HCT116 (cell line): ENCODE measurements at places on chromosomes 5 and 9. TPM values are rescaled to one million over a fixed set of nuclear protein-coding genes. Genes with fewer than 3 reads are reported as not detected.

RNF180 gene
- not detected for total RNA-seq

TMC1 gene
- 0.57 TPM for total RNA-seq

ZMAT2 gene
- total RNA-seq: 55.3 TPM

HSD17B4 gene
- total RNA-seq: 142 TPM

EDIL3 gene
- 0.32 TPM for total RNA-seq

PIP5K1B gene
- total RNA-seq: 0.20 TPM

DAB2 gene
- total RNA-seq: 5.5 TPM

DNA sequence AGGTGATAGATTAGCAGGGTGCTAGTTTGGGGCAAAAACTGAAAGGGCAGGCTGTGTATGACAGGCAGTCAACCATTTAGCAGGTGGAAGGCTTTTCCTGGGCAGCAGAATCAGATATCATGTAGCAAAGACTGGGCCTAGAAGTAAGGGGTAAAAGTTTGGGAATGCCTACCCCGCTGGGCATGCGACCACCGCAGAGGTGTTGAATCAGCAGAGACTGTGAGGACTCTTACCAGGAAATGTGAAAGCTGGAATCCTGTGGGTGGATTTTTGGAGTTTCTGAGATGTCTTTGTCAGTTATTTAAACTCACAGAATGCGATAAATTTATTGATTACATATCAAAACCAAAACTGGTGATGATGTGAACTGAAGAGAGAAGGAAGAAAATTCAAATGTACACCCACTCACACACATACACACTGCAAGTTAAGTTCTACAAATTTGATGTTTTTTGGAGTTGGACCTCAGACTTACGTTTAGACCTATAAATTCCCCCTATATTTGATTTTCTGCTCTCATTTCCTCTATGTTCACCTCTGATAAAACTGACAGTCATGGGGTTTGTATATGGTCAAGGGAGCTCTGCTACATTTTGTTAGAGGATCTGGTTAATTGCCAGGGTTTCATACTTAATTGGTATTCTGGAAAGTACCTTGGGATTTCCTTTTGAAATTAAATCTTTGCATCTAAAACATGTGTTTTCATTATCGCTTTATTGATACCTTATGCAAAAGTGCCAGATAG lies 333.6 kb downstream of the CSNK1G3 start:
- no peak for DNase-seq

- DNase-seq: peak; percentile 6
Observed at GRCh38 chr5:56422076-56422762, 189.1 kb upstream of the ANKRD55 start.

- no peak for DNase-seq
Observed at GRCh38 chr5:100904259-100904861, 1.3 kb upstream of the ST8SIA4 start.

DNA sequence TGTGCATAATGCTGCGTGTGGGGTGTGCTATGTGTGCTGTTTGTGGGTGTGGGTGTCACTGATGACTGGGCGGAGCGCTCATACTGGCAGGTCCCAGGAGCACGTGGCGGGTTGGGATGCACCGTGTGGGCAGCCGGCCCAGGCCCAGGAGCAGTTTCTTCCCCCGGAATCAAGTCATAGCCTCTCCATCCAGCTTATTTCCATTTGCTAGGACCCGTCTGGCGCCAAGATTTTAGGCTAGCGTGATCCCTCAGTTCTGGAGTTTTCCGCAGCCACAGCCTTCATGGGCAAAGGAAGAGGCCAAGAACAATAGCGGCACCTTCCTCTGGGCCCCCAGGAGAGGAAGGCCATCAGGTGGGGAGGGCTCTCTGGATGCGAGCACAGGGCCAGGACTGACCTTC lies 43.3 kb upstream of the NEURL1B start:
- DNase-seq: no peak

DNA sequence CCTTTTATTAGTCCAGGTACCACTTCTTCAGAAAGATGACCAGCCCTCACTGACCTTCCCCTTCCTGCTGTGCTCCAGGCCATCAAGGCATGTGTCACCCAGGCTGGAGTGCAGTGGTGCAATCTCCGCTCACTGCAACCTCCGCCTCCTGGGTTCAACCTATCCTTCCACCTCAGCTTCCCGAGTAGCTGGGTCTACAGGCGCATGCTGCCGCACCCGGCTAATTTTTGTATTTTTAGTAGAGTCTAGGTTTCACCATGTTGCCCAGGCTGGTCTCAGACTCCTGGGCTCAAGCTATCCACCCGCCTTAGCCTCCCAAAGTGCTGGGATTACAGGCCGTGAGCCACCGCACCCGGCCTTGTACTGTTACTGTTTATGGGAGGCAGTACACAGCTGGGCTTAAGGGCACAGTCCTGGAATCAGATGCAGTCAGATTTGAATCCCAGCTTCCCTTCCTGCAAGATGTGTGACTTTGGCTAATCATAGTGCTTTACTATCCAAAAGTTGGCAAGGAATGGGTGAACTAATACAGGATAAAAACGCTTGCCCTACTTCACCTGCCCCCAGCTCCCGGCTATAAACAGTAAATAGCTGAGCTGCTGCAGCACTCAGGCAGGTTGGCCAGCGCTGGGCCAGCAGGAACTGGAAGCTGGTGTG lies 483 bp upstream of the EIF4EBP3 start:
- no peak for DNase-seq

DNA sequence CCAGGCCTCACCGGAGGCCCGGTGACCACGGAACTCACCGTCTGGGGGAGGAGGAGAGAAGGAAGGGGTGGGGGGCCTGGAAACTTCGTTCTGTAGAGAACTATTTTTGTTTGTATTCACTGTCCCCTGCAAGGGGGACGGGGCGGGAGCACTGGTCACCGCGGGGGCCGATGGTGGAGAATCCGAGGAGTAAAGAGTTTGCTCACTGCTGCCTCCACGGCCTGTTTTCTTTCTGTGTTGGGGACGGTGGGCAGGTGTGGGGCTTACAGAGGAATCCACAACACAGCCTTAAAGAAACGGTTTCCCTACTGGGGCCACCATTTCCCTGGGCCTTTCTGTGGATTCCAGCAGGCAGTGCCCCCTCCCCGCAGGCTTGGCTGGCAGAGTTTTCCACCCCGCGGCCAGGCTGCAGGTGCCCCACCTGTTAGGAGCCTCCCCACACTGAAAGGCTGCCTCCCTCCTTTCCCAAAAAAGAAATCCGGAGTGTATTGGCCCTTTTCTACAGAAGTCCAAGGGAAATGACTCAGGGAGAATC lies 80.8 kb downstream of the NTNG2 start:
- no peak for DNase-seq

GRCh38 chr5:86780018-86780417 lies 162.3 kb downstream of the COX7C start:
- DNase-seq: no peak

GRCh38 chr5:132427281-132428146 lies 58.0 kb downstream of the SLC22A5 start:
- DNase-seq: no peak

DNA sequence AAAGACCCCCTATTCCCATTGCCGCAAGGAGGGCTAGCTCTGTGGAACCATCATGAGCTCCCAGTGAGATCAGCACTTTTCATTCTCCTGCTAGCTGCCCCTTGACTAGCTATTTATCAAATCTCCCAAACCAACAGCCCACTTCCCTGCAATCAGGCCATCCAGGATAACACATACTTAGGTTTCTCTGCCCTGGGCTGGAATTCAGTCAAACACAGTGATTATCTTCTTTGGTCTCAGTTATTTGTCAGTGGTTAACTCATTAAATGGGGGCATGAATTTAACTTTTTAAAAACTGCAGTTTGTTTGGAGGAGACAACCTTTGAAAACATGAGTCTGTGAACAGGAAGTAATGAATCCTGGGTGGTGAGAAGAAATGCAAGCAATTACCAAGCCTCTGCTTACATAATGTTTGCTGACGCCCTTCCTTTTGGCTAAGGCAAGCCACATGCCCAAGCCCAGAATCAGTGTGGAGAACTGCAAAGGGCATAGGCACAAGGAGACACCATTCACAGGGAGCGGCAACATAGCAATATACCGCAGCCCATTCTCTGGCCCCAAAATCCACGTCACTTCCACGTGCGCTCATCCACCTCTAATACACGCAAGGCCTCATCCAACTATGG lies 275.0 kb downstream of the DRD1 start:
- DNase-seq: no peak

- no peak for DNase-seq
Observed at GRCh38 chr5:179276838-179277395, 68.3 kb downstream of the ADAMTS2 start.

GRCh38 chr9:4259489-4259888 lies 40.4 kb downstream of the GLIS3 start:
- DNase-seq: no peak

DNA sequence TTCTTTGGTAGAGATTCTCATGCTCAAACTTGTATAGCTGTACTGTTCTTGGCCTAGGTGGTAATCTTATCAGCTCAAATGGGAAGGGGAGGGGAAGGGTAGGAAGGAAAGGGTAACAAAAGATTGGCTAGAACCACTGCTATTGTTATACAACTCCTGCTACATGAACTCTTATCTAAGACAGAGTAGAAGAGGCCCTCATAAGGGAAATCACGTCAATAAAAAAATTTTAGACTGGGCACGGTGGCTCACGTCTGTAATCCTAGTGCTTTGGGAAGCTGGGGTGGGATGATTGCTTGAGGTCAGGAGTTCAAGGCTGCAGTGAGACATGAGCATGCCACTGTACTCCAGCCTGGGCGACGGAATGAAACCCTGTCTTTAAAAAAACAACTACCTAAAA lies 15.9 kb downstream of the STOM start:
- no peak for DNase-seq

DNA sequence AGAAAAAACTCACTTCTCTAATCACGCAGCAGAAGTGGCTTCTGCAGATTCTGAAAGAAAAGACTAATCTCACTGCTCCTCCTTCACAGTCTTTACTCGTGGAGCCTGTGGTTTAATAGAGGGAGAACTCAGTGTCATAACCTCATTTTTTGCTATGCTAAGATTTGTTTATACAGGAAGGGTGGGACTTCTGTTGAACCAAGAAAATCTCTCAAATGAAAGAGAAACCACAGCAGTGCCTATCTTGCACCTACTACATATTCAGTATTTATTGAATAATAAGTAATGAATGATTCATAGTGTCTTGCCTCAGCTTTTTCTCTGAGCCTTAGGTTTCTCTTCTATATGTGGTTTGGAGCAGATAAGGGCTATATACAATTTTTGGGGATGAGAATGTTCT lies 136.1 kb upstream of the DMAC1 start:
- no peak for DNase-seq

- no peak for DNase-seq
Observed at GRCh38 chr5:43156388-43156787, 35.6 kb upstream of the NIM1K start.

DNA sequence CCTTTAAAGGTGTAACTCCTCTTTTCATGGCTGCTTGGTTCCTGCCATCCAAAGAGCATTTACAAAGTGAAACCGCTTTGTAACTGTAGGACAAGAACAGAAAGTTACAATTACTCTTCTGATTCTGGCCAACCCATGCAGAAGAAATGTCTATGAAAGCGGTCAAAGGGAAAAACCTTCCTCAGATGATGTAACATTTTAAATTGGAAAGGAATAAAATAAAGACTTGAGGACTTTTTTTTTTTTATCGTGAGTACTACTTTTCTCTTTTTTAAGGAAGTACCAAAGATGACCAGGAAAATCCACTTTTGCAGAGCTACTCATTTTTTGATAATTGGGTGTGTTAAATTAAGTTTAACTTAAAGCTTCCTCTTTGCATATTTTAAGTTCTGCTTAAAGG lies 13.0 kb upstream of the C9orf72 start:
- DNase-seq: no peak

DNA sequence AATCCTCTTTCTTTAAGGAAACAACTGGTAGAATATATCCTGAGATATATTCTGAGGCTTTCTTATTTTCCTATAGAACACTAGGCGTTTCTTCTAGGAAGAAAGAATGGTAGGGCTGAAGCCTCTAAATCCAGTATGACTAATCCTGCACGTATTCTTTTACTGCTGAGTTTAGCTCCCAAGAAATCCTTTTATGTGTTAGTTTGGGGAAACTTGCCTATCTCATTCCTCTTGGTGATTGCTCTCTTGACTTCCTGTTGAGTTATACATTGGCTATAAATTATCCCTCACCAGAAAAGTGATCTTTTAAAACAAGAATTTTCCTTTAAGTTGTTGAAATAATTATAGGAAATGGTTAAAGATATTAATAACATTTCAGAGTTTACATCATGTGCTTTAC lies 422.9 kb downstream of the TMEM161B start:
- DNase-seq: no peak

- no peak for DNase-seq
Observed at GRCh38 chr5:177435847-177436536, 9.5 kb downstream of the GRK6 start.

DNA sequence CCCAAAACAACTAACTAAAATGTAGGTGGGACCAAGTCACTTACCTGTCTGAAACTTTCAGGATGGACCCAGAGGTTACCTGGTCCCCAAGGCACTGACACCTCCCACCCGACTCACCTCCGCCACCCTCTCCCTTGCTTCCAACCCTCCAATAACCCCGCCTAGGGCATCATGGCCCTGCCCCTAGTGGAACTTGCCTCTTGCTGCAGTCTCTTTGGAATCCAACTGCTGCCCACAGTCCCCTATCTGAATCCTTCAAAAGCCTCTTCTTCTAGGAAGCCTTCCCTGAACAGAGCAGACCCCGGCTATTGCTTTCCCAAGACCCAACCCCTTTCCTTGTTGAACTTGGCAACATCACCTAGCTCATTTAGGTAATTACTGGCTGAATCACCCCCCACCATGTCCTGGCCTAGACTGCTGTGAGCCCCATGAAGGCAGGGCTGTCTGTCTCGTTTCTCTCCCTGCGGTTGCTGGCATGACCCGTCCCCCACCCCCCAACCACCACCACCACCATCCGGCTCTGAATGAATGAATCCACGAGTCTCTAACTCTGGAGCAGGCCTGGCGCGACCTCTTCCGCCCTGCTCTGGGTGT lies 9.4 kb downstream of the CRB2 start:
- no peak for DNase-seq

- DNase-seq: no peak
Observed at GRCh38 chr9:98457726-98458370, 202.4 kb upstream of the TBC1D2 start.

GRCh38 chr5:65142016-65142415 lies 339.7 kb downstream of the ADAMTS6 start:
- DNase-seq: no peak

- peak; percentile 36 for DNase-seq
Observed at GRCh38 chr5:81626524-81626923, 124.4 kb downstream of the SSBP2 start.

DNA sequence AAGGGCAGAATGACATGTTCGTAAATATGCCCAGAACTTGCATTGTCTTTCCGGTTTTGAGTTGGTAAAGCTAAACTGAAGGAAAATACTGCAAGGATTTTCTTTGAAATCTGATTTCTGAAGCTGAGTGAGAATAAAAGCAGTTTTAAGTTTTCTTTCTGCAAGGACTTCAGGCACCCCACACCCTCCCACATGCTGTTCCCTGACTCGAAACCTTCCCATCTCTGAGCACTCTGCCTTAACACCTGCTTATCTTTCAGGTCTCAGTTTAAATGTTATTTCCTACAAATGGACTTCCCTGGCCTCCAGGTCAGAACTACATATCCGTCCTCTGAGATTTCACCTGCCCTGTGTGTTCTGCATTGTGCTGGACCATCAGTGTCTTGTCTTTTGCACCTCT lies 93.8 kb downstream of the KLHL3 start:
- no peak for DNase-seq
